ENCODE measurements at places on chromosomes 2 and 18.

DNA sequence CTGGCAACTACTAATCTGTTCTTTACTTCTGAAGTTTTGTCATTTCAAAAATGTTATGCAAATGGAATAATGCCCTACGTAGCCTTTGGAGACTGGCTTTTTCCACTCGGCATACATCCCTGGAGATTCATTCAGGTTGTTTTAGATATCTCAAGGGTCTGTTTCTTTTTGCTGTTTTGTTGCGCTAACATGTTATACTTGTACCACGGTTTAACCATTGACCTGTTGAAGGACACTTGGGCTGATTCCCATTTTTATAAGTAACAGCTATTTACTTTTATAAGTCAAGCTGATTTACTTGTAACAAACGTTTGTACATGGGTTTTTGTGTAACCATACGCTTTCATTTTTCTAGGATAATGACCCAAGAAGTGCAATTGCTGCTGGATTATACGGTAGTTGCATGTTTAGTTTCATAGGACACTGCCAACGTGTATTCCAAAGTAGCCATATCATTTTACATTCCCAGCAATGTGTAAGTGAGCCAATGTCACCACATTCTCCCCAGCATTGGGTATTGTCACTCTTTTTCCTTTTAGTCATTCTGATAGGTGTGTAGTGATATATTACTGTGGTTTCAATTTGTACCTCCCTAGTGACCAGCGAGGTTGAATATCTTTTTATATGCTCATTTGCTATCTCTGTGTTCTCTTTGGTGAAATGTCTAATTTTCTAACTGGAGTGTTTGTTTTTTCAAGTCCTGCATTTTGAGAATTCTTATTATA is 36.5 kb upstream of the STAT4 start:
- DNase-seq = no peak

- no peak for DNase-seq
Measured at GRCh38 chr2:211709389-211709788, 829.2 kb downstream of the ERBB4 start.

DNA sequence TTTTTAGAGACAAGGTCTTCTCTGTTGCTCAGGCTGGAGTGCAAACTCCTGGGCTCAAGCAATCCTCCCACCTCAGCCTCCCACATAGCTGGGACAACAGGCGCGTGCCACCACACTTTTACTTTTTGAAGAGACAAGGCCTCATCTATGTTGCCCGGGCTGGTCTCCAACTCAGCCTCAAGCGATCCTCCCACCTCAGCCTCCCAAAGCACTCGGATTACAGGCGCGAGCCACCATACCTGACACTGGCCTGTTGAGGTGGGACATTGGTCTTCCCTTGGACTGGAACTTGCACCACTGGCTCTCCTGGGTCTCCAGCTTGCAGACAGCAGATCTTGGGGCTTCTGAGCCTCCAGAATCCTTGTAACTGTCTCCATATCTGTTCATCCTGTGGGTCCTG is 75.6 kb downstream of the NDUFA10 start:
- no peak for DNase-seq

DNA sequence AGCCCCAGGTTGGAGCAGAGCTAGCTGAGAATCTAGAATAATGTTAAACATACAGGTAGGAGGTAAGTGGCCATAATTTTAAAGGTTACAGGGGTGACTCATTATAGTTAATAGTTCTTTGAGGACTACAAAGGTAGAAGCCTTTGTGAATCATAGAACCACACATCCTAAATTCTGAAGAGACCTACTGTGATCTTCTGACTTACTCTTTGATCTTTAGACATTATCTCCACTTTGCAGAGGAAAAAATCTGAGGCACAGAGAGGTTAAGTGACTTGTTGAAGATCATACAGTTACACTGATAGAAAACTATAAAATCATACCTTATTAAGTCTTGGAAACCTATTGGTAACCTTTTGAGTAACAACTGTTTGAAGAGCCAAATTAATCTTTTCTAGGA is 1051.3 kb upstream of the NRXN1 start:
- DNase-seq = no peak

DNA sequence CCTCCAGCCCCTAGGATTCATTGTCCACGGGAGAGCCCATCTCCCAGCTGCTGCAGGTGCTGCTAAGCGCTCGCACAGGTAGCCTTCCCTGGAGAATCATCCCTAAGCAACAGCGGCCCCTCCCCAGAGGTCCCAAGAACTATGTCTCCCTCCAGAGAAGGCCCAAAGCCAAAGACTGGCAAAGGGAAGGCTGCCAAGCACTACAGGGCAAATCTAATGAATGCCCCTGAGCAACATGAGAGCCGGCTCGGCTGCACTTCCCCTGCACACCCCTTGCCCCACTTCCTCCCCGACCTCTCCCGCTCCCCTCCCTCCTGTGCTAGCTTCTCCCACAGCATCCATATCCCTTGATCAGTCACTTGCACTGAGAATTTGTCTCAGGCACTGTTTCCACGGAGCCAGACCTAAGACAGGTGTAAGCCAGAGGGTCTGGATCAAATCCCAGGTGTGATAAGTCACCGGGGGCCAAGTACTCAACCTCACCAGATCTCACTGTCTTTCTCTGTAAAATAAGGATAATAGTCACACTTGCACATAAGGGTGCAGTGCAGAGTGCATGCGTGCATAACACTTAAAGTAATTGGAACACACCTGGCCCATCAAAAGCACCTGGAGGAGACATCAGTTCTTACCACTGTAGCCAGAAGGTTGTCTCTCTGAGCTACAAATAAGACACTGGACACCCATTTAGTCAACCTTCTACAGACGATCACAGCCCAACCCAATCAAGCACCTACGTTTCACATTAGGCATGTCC is 20.1 kb upstream of the COL6A3 start:
- DNase-seq = no peak

DNA sequence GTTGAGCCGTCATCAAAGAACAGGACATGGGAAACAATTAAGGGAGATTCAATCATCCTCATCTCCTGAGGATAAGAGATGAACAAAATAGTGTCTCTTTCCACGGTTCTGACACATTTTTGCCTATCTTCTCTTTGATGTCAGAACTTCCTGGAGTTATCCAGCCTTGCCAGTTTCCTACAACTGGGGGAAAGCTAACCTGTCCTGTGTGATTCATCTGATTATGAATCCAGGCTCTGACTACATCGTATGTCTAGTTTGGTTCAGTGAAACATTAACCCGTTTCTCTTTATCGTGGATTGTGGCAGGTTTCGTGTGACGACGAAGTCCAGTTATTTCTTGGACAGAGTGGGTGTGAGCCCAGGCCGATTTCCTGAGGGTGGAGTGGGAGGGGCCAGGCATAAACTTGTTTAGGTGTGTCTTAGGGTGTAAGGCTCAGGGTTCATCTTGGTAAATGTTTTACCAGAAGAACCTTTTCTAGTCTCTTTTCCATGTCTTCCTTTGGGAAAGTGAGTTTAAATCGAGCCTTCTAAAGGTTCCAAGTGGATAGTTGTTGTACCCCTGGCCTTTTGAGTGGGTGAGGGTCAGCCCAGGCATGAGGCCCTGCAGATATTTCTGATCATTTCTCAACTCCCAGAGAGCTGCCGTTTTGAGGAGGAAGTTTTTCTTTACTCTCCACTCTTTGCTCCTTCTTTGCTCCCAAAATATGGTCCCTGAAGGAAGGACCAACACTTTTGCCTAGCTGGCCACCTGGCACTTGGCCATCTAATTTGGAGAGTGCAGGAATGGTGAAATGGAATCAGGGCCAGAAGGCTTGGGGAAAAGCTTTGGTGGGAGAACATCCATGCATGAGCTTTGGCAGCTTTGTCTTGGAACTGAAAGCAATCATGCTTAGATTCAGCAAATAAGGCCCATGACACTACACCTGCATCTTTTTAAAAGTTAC is 50.4 kb upstream of the FZD5 start:
- DNase-seq = no peak

- DNase-seq = no peak
Measured at GRCh38 chr2:156481312-156481711, 45.1 kb downstream of the GPD2 start.

DNA sequence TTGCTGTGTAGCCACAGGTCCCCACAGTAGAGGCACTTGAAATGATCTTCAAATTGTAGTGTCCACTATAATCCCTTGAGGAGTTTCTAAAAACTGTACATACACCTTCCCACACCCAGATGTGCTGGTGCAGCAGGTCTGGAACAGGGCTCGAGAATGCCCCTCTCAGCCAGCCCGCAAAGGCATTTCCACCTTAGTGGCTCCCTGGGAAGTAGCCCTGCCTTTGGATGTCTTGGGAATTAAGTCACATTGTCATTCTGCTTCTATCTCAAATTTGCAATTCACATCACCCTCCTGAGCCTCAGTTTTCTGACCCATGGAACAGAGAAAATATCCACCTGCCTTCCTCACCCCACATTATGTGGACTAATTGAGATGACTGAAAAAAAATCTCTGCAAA is 44.3 kb upstream of the TCF7L1 start:
- DNase-seq = no peak

GRCh38 chr2:121211251-121211650 is 73.8 kb downstream of the TFCP2L1 start:
- no peak for DNase-seq

GRCh38 chr2:112927745-112928144 is 16.8 kb downstream of the IL37 start:
- no peak for DNase-seq

DNA sequence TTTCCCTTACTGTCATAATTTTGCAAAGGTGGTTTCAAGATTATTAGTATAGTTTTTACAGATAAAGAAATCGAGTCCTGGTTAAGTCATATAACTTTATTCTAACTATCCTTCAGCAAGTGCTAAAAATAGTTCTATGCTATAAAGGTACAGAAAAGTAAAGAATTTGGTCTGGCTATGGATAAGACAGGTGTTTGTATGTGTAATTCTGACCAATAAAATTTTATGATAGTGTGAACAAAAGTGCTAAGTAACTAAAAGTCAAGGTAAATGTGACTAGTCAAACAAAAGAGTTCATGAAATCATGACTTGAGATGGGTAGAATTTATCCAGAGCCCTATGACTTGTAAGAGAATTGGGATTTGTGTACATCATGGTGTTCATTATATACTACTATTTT is 140.7 kb downstream of the COMMD1 start:
- no peak for DNase-seq

GRCh38 chr2:196219671-196220070 is 48.3 kb upstream of the STK17B start:
- DNase-seq = no peak

GRCh38 chr2:225309516-225309915 is 90.0 kb upstream of the NYAP2 start:
- no peak for DNase-seq

GRCh38 chr18:63859781-63860475 is 27.6 kb upstream of the SERPINB2 start:
- no peak for DNase-seq

DNA sequence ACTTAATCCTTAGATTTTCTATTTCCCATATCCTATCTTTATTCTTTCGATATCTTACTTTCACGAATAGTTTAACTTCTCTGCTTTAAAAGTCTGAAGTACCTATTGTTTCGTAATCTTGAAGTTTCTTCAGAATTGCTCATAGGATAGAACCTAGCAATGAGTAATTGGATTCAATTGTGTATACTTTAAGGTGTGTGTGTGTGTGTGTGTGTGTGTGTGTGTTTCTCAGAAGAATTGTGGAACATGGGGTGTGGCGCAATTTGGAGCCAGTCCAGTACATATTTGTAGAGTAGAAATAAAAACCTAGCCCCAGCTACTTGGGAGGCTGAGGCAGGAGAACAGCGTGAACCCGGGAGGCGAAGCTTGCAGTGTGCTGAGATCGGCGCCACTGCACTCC is 897.6 kb downstream of the BCL11A start:
- DNase-seq = no peak

GRCh38 chr2:216423071-216423470 is 10.8 kb downstream of the SMARCAL1 start:
- DNase-seq = no peak

- DNase-seq = peak; percentile 29
Measured at GRCh38 chr2:75238670-75239330, 39.5 kb upstream of the TACR1 start.

GRCh38 chr2:69344305-69344704 is 42.7 kb downstream of the GFPT1 start:
- no peak for DNase-seq

GRCh38 chr2:70703900-70704549 is 64.0 kb downstream of the ADD2 start:
- no peak for DNase-seq

DNA sequence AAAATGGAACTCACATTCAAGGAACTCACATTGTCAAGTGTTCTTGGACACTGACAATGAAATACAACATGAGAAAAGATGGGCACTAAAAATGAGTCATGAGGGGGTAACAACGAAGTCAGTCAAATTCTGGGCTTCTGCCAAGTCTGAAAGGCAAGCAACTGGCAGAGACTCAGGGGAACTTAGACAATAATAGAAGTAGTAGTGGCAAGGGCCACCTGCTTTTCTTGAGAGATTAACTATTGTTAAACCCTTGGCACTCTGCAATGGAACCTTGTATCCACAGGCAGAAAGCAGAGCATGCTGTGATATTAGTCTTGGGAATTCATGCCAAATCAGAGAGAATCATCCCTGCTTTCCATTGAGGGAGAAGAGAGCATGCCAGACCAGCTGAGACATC is 382.6 kb upstream of the CDH2 start:
- DNase-seq = no peak

DNA sequence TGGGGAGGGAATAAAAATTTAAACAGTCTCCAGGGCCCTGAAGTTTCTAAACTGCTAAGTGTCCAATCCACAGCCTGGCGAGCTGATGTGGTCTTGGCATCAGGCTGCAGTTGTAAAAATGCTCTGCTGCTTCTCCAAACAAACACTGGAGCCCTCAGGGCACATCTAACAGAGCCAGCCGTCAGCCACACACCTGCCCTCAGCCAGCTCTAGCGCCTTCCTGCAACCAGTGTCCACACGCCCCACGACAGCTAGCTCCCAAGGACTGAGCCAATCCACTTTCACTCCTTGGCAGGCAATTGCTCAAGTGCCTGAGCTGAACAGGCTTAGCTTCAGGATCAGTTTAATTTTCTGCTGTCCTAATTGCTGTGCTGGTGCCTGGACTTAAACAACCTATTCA is 446.4 kb upstream of the RAB12 start:
- no peak for DNase-seq

DNA sequence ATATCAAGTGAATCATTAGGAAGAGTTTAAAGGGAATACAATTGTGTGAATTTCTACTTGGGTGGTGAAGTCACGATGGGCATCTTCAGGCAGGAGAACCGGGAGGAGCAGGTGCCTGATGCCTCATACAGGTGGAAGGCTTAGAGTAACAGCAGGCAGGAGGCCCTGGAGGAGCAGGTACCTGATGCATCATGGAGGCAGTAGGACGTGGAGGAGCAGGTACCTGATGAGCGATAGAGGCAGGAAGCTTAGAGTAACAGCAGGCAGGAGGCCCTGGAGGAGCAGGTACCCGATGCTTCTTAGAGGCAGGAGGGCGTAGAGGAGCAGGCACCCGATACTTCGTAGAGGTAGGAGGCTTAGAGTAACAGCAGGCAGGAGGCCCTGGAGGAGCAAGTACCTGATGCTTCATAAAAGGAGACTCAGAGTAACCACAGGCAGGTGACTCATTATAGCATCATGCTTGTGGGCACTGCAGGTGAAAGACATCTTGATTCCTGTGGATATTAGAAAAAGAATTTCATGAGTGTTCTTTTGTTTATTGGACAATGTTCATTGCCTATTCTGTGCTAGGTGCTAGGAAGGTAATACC is 133.9 kb downstream of the ATP9B start:
- DNase-seq = no peak
